Vagina (tissue), 2 donors: ENCODE measurements at places on chromosomes 12 and 14.

DNA sequence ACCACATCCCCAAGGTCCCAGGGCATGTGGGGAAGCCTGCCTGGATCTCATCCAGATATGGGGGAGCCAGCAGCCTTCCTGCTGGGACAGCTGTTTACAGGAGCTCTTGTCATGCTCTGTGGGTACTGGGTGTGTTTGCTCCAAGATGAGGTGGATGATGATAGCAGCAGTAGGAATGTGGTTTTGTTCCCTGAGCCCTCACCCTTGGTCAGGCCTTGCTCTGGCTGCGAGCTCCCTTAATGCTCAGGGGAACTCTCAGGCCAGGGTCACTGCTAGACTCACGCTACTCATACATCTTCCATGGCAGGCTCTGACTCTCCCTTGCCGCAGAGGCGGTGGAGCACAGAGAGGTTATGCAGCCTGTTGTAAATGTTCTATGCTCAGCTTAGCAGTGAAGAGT, 990.3 kb downstream of the AACS start:
- no peak for DNase-seq

DNA sequence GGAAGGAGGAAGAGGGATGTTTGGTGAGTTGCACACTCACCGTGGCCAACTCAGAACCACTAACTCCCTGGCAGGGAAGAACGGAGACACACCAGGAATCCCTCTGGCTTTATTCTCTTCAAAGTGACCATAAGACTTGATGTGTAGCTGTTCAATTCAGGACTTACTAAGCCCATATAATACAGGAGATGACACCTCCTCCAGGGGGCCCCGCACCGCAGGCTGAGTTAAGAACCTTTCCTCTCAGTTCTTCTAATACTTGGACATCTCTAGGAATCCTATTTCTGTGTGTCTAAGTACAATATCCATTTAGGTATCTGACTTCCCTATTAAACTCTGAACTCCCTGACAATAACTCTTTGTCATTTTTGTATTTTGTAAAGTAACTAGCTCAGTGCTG, 49.5 kb downstream of the DCAF4 start:
- no peak for DNase-seq

DNA sequence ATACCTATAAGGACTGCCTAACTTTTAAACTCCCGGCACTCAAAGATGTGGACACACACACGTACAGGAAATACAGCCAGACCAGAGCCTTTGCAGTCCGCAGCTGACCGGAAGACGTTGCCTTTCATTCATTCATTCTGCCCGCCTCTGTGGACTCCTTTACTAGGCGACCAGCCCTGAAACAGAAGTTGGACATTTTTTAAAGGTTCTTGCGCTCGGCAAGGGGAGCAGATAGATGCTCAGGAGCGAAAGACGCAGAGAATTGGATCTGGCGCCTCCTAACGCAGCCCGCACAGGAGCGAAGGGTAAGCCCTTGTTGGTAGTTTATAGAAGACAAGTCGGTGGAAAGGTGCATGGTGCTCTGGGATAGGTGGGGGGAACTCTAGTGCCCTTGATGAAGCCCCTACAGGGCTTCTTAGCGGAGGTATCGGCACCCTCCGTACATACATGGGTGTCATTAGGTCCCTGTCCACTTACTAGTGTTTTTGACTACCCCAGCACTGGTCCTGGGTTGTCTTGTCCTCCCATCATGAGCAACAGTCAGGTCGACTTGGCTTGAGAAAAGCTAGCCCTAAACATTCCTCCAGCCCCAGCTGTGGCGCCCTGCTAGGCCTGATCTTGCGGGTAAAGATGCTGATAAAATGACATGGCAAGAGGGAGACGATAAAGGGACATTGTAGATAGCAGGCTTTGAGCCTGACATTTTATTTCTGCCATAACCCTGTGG, at the start of gene KDM2B:
TSS of gene KDM2B (minus strand) at position 65 of the 727 bp plus-strand sequence. CDS start 112 bp downstream, outside the sequence.
- DNase-seq: no peak

DNA sequence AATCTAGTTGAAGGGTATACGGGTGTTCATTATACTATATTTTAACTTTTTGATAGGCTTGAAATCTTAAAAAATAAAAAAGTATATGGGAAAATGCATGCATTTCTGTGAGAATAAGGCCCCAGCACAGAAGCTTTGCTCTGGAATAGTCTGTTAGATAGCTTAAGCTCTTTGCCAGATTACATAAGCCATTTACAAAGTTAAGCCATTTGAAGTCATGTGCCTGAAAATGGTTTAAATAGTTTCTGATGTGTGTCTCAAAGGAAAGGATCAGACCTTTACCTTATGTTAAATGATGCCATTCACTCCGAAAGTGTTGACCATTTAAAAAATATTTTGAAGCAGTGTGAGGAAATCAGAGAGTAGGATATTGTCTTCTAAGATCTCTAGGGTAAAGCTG, 51.3 kb downstream of the WASHC4 start:
- DNase-seq: no peak

DNA sequence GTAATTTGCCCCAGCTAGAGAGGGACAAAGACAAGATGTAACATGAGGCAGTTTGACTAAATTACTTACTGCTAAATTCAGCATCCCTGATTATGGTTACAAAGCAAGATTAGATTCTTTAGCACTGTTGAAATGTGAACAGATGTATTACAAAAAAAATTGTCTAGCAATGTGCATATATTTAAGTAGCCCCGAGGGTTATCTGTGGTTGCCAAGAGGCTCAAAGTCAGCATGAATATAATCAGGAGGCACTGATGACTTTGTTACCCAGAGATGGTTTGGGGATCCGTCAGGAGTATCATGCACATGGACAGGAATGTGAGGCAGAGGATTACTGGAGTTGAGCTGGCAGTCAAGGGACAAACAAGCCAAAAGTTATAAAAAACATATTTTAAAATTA, 356.9 kb upstream of the CCDC196 start:
- DNase-seq: no peak

GRCh38 chr14:99684410-99684934, 374 bp downstream of the CYP46A1 start:
- no peak for DNase-seq

- DNase-seq: no peak
Measured at GRCh38 chr12:49582850-49583249, 14.9 kb upstream of the MCRS1 start.

GRCh38 chr12:29611906-29612305, 114.4 kb upstream of the OVCH1 start:
- no peak for DNase-seq

DNA sequence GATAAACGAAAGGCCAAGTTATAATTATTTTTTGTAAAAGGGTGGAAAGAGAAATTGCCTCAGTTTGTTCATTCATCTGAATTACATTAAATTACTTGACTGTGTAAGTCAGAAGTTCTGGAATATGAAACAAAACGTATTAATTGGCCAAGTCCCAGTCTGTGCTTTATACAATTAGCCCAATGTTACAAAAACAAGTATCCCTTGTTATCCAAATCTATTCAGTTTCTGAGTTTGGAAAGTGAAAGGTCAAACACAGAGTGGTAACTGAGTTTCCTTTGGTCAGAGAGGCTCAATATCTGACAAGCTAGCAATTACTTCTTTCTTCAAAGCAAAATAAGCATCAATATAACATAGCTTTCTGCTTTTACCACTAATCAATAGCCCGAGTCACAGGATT, 62.6 kb downstream of the SPPL3 start:
- no peak for DNase-seq

GRCh38 chr12:5960783-5961182, 15.7 kb upstream of the ANO2 start:
- DNase-seq: peak; percentile 70

DNA sequence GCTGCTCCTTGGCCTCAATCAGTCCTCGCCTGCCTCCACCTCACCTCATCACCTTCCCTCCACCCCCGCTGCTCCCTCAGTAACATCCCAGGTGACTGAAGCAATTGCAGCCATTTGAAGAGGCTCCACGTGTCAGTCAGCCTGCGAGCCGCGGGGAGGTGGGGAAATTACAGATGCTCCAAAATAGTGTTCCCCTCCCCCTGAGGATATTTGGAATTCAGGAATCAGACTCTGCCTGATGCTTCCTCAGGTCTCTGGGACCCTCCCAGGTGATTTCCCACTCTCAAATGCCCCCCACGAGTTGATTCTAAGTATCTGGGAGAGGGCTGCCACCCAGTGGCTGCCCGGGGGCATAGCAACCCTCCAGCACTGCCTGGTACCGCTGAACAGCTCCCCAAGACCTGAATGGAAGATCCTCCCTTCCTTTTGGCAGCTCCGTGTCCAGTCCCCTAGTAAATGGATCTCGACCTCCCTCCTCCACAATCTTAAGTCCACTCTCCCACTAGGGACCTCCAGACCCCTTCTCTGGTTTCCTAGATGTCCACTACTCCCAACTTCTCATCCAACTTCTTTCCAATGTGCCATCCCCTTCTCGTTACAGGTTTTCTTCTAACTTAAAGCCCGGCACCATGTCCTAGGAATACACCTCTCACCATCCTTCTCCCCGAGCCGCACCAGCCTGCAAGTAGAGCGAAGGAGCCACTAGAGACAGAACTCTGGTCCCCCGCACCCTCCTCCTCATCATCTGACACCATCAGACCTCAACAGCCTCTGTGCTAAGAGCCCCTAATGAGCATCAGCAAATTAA, 1.4 kb upstream of the ASIC1 start:
- DNase-seq: no peak

DNA sequence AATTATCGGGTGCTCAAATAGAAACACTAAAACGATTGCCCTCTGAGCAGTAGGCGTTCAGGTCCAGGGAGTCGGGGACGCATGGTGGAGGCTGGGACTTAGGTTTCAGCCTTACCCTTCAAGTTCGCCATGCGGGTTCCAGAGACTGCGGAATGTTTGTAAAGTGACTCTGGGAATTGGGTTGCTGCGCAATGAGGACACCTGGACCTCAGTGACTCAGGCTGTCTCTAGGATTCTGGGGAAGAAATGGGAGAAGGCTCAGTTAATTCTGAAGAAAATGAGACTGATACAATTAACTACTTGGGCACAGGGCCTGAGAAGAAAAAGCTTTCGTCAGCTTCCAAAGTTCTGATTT, 1.1 kb downstream of the LGALS3 start:
- DNase-seq: peak; percentile 87

- DNase-seq: peak; percentile 29
Measured at GRCh38 chr14:98278800-98279199, 993.2 kb downstream of the BCL11B start.

GRCh38 chr14:45679853-45680252, 426.9 kb upstream of the MIS18BP1 start:
- DNase-seq: no peak

- no peak for DNase-seq
Measured at GRCh38 chr12:47272412-47273190, 192.8 kb upstream of the AMIGO2 start.

DNA sequence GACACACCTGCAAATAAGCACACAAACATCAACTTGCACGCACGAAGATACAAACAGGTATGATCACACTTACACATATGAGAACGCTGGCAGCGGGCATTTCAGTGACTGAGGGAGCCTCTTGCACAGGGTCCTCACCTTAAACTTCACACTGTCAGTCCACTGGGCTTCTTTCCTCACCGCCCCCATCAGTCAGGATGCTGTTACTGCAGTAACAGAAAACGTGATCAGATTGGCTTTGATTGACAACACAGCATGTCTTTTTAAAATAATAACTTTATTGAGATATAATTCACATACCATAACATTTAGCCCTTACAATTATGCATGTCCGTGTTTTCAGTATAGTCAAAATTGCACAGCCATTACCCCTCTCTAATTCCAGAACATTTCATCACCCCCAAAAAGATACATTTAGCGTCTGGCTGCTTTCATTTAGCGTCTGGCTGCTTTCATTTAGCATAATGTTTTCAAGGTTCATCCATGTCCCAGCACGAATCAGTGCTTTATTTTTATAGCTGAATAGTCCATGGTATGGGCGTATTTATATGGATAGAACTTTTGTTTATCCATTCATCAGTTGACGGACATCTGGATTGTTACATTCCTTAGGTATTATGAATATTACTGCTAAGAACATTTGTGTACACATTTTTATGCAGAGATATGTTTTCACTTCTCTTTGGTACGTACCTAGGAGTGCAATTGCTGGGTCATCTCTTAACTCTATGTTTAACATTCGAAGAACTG, 8.4 kb downstream of the CCDC197 start:
- no peak for DNase-seq

DNA sequence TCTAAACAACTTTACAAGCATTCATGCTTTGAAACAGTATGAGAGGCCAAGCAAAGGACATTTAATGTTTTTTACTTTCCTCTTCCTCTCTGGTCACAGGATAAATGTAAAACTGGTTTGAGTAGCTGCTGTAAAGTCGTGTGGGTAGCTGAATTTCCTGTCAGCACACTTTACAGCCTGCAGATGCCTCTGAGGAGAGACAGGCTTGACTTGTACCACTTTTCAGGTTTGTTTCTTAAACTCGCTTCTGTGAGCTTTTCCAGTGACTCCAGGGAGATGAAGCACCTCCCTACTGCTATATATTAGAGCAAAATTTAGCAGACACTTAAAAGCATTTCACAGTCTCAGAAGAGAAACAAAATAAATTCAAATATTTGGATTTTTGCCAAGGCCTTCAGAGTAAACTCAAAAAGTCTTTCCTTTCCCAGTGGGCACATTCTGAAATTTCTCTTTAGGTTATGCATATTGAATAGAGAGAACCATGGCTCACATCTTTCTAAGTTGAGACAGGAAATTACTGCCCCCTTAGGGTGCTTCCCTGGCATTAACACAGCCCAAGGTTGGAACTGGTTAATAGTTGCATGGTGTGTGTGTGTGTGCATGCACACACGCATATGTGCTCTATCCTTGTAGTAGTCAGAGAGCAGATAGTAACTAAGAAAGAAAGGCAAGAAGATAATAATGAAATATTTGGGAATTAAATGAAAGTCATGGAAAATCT, 557.3 kb upstream of the MIS18BP1 start:
- DNase-seq: no peak

- DNase-seq: no peak
Measured at GRCh38 chr12:89156862-89157262, 195.4 kb downstream of the DUSP6 start.

DNA sequence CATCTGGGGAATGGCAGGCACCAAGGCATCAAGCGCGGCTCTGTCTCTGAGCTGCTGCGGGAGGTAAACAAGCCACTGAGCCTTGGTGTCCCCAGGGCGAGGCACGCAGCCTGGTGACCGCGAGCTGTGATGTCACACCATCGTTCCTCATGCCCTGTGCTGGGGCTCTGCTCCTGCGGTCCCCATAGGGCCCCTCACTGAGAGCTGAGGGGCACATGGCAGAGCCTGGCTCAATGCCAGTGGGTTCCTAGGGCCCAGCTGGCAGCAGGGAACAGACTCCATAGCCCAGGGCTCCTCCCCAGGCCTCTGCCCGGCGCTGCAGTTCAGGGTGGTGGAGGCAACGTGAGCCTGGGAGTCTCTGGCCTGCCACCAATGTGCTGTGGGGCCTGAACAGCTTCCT, 22.6 kb downstream of the CHGA start:
- no peak for DNase-seq

GRCh38 chr14:50051106-50051505, 65.3 kb downstream of the VCPKMT start:
- DNase-seq: no peak

DNA sequence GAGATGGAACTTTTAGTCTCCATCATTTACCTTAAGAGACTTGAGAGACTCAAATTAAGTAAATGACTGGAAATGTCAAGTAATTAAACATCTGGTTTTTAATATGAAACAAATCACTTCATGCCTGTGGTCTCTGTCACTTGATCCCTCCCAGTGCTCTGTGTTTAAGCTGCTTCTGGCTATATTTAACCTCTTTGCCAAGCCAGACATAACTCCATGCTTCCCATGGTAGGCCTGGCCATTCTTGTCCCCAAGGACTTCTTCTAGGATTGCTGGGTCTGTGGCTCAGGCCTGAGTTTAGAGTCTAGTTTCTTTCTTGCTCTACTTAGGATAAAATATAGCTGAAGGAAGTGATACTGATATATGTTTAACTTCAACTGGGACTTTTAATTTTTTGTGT, 1013.6 kb downstream of the FLRT2 start:
- DNase-seq: no peak

- no peak for DNase-seq
Measured at GRCh38 chr12:20339060-20339459, 29.3 kb upstream of the PDE3A start.
